ENCODE measurements at places on chromosomes 11 and 22.
A peak's percentile ranks its signal among the peaks of the same experiment; 100 is the strongest.

- DNase-seq: peak; percentile 19
Measured at GRCh38 chr11:134069426-134070341, 812 bp downstream of the JAM3 start.

DNA sequence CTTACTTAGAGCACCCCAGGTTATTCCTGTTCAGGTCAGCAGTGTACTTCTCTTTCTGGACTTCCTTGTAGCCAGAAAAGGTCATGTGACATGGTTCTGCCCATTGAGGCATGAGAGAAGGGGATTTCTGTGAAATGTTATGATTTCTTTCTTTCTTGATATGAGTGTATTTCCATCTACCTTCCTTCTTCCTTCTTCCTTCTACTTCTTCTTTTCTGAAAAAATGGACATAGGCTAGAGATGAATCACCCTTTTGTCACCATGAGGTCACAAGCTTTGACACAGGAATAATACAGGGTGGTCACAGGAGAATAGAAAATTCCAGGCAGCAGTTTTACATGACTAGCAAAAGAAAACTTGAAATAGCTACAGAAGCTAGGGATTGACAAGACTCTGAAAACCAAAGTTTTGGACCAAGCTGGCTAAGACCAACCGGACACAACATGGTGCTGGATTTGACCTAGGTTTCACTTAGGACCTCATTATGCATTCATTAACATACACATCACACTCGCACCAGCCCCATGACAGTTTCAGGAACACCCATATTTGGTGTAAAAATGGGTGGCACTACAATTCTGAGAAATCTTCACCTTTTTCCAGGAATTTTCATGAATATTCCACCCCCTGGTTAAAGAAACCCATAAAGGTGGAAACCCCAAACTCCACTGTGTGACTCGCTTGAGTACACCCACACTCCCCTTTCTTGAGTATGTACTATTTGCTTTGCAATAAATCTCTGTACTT, 21.2 kb upstream of the MAP6 start:
- no peak for DNase-seq

DNA sequence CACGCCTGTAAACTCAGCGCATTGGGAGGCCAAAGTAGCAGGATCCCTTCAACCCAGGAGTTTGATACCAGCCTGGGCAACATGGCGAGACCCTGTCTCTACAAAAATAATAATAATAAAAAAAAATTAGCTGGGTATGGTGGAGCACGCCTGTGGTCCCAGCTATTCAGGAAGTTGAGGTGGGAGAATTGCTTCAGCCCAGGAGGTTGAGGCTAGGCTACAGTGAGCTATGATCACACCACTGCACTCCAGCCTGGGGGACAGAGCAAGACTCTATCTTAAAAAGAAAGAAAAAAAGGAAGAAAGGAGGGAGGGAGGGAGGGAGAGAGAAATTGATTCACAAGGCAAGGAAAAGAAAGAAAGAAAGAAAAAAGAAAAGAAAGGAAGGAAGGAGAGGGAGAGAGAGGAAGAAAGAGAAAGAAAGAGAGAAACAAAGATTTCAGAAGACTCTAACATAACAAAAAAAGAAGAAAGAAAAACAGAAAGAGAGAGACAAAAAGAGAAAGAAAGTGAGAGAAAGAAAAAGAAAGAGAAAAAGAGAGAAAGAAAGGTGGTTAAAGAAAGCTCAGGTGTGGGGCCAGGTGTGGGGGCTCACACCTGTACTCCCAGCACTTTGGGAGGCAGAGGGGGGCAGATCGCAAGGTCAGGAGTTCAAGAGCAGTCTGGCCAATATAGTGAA, 37.3 kb upstream of the MYH9 start:
- no peak for DNase-seq

DNA sequence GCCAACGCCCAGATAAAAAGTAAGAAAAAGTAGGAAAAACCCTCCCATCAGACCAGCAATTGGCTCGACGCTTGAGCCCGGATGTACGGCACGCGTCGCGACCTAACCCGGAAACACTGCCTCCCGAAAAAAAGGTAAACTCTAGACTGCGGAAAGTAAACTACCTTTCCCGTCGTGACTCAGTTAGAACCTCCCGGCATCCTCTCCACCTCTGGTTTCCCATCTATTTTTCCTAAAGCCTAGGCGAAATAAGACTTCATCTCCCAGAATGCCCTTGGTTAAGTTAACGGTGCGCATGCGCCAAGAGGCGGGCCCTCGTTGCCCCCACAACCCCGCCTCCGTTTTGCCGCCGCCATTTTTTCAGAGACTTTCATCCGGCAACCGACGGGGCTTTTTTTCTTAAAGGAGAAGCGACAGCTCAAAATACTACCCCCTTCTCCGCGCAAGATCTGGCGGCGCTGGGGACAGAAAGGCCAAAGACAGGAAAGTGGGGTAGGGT, 678 bp upstream of the ZFP91 start:
- DNase-seq: peak; percentile 99

GRCh38 chr11:66363805-66364535, 7.6 kb downstream of the SLC29A2 start:
- DNase-seq: no peak

DNA sequence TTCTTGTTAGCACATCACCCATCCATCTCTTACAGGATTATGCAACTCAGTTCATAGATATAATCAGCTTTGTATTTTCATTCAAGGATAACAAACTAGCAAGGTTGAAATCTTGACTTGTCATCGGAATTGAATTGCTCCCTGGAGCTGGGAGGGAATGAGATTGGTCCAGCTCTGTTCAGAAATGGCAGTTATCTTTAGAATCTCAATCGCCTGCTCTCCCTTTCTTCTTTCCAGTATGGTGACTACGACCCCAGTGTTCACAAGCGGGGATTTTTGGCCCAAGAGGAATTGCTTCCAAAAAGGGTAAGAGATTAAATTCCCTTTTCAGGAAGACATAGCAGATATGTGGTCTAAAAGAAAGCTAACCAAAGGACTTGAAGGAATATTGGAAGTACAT, 51.0 kb downstream of the NF2 start:
- DNase-seq: no peak

- DNase-seq: no peak
Measured at GRCh38 chr11:81857386-81857785, 876.3 kb downstream of the FAM181B start.

- DNase-seq: no peak
Measured at GRCh38 chr11:26063915-26064314, 268.0 kb upstream of the ANO3 start.

GRCh38 chr22:50687829-50688228, 15.2 kb downstream of the SHANK3 start:
- no peak for DNase-seq

Measured in hippocampal formation (tissue), 2 donors.